ENCODE measurements at places on chromosomes 12 and 14.

DNA sequence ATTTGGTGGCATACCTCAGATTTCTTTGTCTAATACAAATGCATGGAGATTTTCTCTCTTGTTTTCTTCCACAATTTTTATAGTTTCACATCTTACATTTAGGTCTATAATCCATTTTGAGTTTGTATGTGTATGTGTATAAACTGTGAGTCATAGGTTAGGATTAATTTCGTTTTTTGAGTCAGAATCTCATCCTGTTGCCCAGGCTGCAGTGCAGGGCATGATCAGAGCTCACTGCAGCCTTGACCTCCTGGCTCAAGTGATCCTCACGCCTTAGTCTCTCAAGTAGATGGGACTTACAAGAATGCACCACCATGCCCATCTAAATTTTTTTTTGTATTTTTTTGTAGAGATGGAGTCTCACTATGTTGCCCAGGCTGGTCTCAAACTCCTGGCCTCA lies 71.6 kb downstream of the OTOGL start:
- DNase-seq: no peak

- DNase-seq: no peak
These were observed 185.8 kb downstream of the EGLN3 start for GRCh38 chr14:33764876-33765650.

GRCh38 chr12:2016862-2017545 lies 12.7 kb upstream of the DCP1B start:
- no peak for DNase-seq

GRCh38 chr12:47813511-47814196 lies 6.0 kb downstream of the HDAC7 start:
- no peak for DNase-seq

GRCh38 chr12:90808568-90808967 lies 146.4 kb downstream of the CCER1 start:
- DNase-seq: no peak

- DNase-seq: no peak
These were observed 1.2 kb upstream of the ALX1 start for GRCh38 chr12:85278598-85279448.

GRCh38 chr12:131250028-131250950 lies 296.6 kb downstream of the ADGRD1 start:
- DNase-seq: no peak

GRCh38 chr14:63297372-63298063 lies 21.2 kb downstream of the GPHB5 start:
- no peak for DNase-seq

- DNase-seq: no peak
These were observed 48.7 kb downstream of the SCARB1 start for GRCh38 chr12:124814741-124815613.

GRCh38 chr14:20807304-20808161 lies 4.9 kb upstream of the RNASE1 start:
- DNase-seq: no peak

Measured in DMS 273 treated with DMSO at 0.1 percent for 48 hours (cell line).